Activated CD8-positive, alpha-beta memory T cell treated with anti-CD3 and anti-CD28 coated beads for 24 hours (primary cell): ENCODE measurements at places on chromosomes 13 and 19.

- peak; percentile 13 for DNase-seq
These were observed 119.7 kb upstream of the SOX1 start for GRCh38 chr13:111947026-111947810.

- DNase-seq: no peak
These were observed 262 bp downstream of the COX7A1 start for GRCh38 chr19:36152019-36152351.

DNA sequence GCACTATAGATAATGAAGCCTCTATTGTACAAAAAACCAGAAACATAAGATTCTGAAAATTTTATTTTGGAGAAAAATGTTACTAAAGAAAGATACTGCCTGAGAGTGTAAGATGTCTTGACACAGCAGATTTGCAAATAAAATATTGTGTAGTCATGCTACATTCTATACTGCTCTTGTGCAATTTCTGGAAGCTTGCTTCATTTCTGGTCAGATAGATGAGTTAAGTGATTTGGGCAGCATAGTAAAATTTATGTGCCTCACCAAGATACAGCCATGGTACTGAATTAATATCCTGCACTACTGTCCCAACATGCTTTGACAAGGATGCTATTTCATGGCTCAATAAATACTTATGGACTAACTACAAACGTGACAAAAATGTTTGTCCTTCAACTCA, 55.1 kb upstream of the STARD13 start:
- no peak for DNase-seq

- DNase-seq: no peak
These were observed 269.9 kb downstream of the DACH1 start for GRCh38 chr13:71597150-71597549.

GRCh38 chr19:37977992-37978391, 71.0 kb downstream of the SIPA1L3 start:
- no peak for DNase-seq

DNA sequence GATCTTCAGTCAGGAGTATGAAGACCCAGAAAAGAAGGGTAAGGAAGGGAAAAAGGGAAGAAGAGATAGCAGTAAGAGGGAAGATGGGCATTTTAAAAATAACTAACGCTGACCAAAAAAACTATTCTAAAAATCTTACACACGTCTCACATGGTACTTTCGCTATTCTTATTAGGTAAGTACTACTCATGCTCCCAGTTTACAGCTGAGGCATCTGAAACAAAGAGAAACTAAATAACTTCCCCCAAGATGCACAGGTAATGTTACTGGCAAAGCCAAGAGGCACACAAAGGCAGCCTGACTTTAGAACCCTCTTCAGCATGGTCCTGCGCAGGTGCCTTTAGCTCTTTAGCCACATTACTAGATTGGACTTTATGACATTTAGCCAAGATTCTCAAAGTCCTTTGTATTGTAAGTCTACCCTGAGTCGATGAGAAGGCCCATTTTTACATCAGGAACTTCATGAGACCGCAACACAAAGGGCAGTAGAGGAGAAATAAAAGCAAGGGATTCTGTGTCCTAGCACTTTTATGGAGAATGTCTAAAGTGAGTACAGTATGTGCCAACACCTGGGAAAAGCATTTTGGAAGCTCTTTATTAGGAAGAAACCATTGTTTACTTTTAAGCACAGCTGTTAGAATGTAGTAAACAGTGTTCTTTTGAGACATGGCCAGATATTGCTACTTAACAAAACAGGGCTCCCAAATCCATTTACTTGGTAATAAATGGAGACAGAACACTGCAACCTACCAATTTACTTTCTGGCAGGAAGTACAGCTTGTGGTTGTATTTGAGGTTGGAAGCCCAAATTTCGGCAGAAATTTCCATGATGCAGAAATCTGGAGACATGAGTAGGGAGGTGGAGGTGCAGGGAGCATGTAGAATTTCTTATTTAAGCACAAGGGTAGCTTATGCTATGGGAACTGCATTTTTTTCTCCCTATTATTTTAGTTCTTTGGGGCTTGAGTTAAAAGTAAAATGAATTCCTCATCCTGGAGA, 250.7 kb downstream of the KCTD12 start:
- DNase-seq: no peak

- DNase-seq: no peak
These were observed 73.3 kb upstream of the FNDC3A start for GRCh38 chr13:48902368-48902767.

DNA sequence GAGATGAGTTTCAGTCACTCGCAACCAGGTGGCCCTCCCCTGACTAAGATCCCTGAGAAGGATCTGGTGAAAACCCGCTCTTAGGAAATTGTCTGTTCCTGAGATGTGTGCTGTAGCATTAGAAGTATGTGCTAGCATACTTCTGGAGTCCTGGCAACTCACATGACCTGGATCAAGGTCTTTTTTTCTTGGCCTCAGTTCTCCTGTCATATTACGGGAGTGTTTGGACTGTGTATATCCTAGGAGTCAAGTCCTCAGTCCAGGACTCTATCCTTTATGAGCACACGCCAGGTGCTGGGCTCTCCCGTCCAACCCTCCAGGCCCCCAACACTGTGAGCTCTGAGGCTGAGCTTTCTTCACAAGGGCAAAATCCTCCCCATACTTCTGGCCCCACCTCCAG, 156.4 kb downstream of the UQCRFS1 start:
- no peak for DNase-seq

GRCh38 chr13:80469853-80470381, 129.0 kb upstream of the SPRY2 start:
- no peak for DNase-seq

DNA sequence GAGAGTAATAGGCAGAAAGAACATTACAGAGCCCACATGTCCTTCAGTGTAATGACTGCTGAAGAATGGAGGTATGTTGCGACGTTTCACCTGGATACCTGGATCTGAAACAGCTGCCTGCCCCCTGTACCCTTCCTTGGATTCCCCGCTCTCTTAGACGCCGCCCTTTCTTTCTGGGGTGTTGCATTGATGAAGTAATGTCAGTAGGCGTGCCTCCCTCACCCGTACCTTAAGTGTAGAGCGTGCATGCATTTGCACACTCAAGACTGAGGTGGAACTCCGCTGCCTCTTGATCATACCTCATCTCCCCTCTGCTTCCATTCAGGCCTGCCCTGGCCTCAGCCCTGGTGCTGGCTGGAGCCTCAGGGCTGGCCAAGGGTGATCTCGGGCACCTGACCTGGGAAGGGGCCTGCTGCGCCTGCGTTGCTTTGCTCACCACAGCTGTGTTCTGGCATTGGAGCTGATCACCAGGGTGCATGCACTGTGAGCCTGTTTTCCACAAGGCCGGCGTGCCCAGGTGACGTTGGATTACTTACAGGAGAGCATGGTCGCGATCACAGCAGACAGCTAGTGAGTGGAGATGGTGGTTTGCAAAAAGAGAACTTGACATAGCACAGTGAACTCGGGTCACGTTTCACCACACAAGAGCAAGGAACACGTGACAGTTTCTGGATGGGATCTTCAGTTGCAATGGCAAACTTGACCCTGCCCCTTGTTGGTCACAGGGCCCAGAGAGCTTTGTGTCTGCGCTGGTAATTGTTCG, 99.0 kb downstream of the ARHGEF7 start:
- no peak for DNase-seq

GRCh38 chr13:28734906-28735305, 16.1 kb upstream of the SLC46A3 start:
- DNase-seq: no peak

- no peak for DNase-seq
These were observed 49.6 kb downstream of the MYO9B start for GRCh38 chr19:17125062-17125727.
